Spleen (tissue), 13 donors: ENCODE measurements at places on chromosomes 1 and 21.

GRCh38 chr1:112703706-112704105 is 3.2 kb downstream of the RHOC start:
- H3K27ac ChIP-seq = peak overlapping the region; percentile 95
- no peak overlapping the region for H3K4me3 ChIP-seq
- peaks cover 68% of the 10 kb centered on the region for H3K4me1 ChIP-seq
- H3K27me3 ChIP-seq = peaks cover 5% of the 10 kb centered on the region

- DNase-seq = no peak
- no peak overlapping the region for H3K4me3 ChIP-seq
- no peaks in the 10 kb centered on the region for H3K27me3 ChIP-seq
- no peaks in the 10 kb centered on the region for H3K4me1 ChIP-seq
- H3K27ac ChIP-seq = no peak overlapping the region
- H3K36me3 ChIP-seq = no peaks in the 10 kb centered on the region
Measured at GRCh38 chr1:62232871-62233278, 38.2 kb downstream of the L1TD1 start.

DNA sequence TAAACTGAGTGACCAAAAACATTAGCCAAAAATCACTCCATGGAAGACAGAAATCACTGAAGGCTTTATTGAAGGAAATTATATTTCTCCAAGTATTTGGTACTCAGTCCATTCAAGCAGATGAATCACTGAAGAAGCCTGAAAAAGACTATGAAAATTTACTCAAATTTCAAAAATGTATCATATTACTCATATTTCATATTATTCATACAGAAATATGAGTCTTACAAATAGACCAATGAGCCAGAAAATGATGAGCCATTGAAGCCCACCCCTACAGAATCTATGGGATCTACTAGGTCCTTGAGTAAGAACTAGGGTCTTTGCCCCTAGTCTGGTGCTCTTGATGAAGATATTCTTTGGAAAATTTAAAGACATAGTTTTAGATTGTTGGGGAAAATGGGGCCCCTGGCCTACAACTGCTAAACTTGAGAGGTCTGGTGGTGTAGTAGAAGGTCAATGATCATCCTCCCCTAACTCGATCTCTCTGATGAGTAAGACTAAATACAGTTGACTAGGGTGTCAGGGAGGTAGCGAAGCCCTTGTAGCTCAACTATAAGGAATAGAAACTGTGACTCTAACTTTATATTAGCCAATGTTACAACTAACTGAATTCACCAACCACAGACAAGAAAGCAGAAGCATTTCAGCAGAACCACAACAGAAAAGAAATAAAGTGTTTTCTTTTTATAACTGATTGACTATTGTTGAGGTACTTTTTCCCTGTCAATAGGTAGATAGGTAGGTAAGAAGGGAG is 81.0 kb downstream of the NOTCH2 start:
- no peaks in the 10 kb centered on the region for H3K36me3 ChIP-seq
- no peak for DNase-seq
- H3K4me1 ChIP-seq = peaks cover 28% of the 10 kb centered on the region
- H3K27me3 ChIP-seq = no peaks in the 10 kb centered on the region
- no peak overlapping the region for H3K4me3 ChIP-seq

DNA sequence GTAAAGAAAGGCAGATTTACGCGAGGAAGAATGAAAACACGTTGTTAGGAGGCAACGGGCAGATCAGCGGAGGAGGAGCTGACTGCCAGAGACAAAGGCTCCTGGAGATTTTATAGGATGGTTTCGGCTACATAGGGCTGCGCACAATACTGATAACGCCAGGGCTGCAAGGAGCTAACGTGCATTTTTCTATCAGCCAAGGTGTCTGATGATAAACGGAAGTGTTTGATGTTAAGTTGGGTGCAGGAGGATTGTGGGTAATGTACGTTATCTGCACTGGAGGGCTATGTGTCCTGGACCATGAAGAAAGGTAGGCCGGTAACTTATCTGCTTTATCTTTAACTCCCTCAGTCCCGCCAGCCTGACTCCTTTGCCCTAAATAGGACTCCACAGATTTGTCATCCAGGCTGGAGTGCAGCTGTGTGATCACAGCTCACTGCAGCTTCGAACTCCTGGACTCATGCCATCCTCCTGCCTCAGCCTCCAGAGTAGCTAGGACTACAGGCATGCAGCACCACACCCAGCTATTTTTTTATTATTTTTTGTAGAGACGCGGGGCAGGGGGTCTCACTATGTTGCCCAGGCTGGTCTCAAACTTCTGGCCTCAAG is 29.6 kb downstream of the SETD4 start:
- no peak overlapping the region for H3K4me3 ChIP-seq
- DNase-seq = no peak
- no peak overlapping the region for H3K27ac ChIP-seq
- H3K27me3 ChIP-seq = no peaks in the 10 kb centered on the region

DNA sequence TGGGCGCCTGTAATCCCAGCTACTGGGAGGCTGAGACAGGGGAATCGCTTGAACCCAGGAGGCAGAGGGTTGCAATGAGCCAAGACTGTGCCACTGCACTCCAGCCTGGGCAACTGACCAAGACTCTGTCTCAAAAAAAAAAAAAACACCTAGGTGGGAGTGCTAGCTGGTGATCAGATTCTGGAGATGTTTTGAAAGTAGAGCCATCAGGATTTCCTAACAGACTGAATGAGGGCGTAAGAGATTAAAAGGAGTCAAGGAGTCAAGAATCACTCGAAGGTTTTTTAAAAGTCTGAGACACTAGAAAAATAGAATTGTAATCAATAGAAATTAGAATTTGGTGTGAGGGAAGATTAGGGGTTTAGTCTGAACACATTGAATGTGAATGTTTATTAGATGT is 73.8 kb downstream of the HSF2BP start:
- peaks cover 9% of the 10 kb centered on the region for H3K4me1 ChIP-seq
- no peak overlapping the region for H3K4me3 ChIP-seq
- no peaks in the 10 kb centered on the region for H3K27me3 ChIP-seq
- no peaks in the 10 kb centered on the region for H3K36me3 ChIP-seq
- peak overlapping the region; percentile 39 for H3K27ac ChIP-seq

- DNase-seq = no peak
- peaks cover 5% of the 10 kb centered on the region for H3K4me1 ChIP-seq
- H3K27ac ChIP-seq = no peak overlapping the region
- H3K4me3 ChIP-seq = no peak overlapping the region
- H3K27me3 ChIP-seq = no peaks in the 10 kb centered on the region
Measured at GRCh38 chr1:212261361-212261929, 23.8 kb upstream of the PPP2R5A start.

DNA sequence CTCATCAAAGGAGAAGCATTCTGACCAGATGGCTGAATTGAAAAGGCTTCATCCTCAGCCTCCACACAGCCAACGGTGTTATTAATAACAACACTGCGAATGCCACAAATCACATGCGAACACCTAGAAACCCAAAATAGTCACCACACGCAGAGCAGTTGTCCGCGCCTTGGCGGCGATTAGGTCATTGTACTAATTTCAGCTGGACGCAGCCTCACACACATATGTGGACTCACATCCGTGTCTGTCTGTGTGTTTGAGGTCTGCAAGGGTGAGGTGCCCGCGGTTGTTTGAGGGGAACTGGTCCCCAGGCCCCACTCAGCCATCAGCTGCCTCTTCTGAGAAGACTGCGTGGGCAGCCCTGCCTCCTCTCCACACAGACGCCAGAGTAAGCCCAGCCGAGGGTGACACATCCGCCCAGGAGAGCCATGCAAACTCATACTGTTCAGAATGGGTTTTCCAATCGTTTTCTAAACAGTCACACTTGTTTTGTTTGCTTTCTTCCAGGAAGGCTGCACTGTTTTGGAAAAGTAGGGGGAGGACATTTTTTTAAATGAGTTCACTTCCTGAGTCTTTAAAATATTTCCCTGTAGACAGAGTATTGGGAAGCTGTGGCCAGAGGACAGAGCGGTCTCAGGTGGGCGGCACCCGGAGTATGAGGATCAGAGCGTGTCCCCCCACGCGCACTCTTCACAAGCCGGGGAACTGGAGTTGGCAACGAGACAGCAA is 53.4 kb downstream of the TOMM20 start:
- H3K4me1 ChIP-seq = peaks cover 28% of the 10 kb centered on the region
- H3K27me3 ChIP-seq = no peaks in the 10 kb centered on the region
- H3K27ac ChIP-seq = peak overlapping the region; percentile 81
- no peak overlapping the region for H3K4me3 ChIP-seq
- no peaks in the 10 kb centered on the region for H3K36me3 ChIP-seq
- DNase-seq = peak; percentile 87

DNA sequence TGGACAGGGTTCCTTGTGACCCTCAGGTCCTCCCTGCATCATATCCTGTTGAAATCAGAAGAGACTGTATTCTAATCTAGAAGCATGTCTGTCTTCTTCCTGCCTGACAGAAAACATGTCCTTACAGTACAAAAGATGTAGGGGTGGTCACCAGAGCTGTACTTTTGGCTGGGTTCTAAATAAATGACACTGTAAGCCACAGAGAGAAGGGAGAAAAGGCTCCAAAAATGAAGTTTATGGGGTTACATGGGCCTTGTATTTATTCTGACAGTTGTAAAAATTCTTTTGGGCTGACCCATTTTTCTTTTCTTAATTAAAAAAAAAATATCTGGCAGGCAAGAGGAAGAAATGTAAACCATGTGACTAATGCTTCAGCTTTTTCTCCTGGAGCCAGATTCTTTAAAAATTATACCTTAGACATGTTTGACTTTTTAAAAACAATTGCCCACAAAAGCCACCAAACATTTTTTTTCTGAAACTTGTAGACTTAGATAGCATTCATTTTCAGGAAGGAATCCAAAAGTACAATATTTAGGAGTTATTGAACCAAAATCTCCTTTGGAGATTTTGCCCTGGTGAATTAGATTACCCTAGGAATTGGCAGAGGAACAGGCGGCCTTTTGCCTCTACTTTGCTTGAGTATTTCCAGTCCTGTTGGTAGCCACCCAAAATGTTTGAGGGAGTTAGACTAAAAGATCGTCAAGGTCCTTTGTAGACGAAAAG is 17.1 kb downstream of the RGL1 start:
- H3K4me3 ChIP-seq = no peak overlapping the region
- H3K4me1 ChIP-seq = peaks cover 73% of the 10 kb centered on the region
- no peak for DNase-seq
- no peaks in the 10 kb centered on the region for H3K27me3 ChIP-seq
- peak overlapping the region; percentile 52 for H3K27ac ChIP-seq

DNA sequence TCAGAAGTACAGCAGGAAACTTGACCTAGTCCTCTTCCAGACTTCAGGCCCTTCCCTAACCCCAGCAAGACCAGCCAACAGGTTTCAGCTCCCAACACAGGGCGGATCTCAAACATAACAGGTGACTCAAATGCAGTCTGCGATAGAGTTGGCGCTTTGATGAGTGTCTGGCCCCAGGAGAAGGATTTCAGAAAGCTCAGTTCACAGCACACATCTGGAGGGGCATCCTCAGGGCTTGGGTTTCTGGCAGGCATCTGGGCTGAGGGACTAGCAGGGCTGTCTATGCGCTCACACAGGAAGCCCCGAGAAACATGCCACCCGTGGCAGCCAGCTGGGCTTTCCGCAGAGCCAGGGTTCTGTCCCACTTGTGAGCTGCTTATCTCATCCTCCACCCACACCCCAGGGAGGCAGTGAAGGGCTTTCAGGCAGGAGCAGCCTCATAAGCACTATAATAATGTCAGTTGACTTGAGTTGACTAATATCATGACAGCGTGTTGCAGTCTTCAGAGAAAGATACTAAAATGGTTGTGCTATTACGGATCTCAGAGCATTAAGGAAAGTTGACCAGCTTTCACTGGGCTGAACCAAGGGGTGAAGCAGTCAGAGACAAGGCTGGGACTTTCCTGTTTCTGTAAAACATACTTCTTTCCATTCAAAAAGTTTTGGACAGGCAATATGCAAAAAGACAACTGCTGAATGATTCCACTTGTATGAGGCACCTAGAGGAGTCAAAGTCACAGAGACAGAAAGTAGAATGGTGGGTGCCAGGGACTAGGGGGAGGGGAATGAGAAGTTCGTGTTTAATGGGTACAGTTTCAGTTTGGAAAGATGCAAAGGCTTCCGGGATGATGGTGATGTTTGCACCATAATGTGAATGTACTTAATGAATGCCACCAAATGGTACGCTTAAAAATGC is 233.0 kb upstream of the IRF2BP2 start:
- H3K27me3 ChIP-seq = no peaks in the 10 kb centered on the region
- DNase-seq = peak; percentile 85
- H3K4me3 ChIP-seq = no peak overlapping the region
- H3K4me1 ChIP-seq = peaks cover 38% of the 10 kb centered on the region
- peak overlapping the region; percentile 29 for H3K27ac ChIP-seq
